GM19239 (cell line): ENCODE measurements at places on chromosomes 1 and 21.

DNA sequence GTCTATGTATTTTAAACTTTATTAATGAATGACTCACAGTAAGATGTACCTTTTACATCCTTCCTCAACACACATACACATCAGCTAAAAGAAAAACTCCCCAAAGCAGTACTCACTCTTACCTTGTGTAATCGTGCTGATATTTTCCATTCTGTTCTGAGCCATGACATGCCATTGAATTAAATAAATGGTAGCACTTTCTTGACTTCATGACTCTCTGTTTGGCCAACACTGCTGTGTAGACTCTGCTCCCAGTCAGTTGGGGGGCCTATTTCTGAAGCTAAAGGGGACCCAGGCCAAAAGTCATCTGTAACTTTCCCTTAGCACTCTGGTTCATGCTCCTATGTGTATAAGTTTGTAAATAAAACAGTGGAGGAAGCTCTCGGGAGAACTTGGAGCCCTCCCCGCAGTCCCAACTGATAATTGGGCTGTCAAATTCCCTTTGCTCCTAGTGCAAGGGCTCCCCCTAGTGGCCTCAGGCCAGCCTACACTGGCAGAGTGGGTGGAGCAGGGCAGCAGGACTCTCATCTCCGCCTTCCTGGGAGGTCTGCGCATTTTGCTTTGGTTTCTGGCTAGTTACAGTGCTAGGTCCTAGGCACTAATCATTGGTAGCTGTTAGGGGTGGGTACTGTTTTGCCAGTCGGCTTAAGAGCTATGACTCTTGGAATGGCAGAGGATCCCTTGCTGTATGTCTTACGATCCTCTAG, 1.7 kb upstream of the FYB2 start:
- peak; percentile 56 for DNase-seq

GRCh38 chr21:15274701-15275485, 210.1 kb upstream of the NRIP1 start:
- DNase-seq = no peak

- no peak for DNase-seq
Observed at GRCh38 chr1:31580513-31580870, 4.2 kb downstream of the TINAGL1 start.

DNA sequence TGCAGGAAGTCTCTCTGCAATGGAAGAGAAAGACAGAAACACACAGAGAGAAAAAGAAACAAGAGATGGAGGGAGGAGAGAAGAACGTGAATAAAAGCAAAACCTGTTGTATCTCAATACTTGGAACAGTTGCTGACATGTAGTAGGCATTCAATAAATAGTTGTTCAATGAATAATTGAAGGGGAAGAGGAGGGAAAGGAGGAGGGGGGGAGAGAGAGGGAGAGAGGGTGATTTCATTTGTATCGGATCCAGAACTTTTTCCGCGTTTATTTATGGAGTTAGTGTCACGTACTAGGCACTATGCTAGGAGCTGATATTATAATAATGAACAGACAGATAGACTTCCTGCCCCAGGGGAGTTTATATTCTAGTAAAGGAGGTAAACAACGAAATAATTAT, 144.1 kb downstream of the OMA1 start:
- no peak for DNase-seq

DNA sequence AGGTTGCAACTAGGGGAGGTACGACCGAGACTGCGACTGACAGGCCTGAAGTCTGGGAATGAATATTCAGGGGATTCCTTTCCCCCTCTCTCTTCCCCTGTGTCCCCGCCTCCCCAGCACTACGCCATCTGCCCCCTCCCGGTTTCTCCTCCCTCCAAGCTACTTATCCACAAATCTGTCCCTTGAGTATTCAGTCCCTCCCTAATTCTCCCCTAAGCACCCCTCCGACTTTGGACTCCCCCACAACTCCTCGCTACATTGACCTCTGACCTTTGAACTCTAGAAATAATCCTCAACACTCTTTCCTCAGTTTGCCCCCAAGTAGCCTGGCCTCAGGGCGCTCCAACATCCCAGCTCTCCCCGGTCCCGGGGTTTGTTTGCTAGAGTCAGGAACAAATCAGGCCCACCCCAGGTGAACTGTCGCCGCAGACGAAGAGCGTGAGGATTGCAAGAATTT, 393 bp downstream of the LYSMD1 start:
- DNase-seq = no peak
